Renal pelvis (tissue), 12 donors: ENCODE measurements at places on chromosomes 1 and 21. TPM values are rescaled to one million over a fixed set of nuclear protein-coding genes. Genes with fewer than 3 reads are reported as not detected.

- no peak for DNase-seq
Measured at GRCh38 chr1:38498686-38499085, 360.9 kb downstream of the RRAGC start.

GRCh38 chr1:156944848-156945247 is 24.4 kb downstream of the LRRC71 start:
- no peak for DNase-seq

DNA sequence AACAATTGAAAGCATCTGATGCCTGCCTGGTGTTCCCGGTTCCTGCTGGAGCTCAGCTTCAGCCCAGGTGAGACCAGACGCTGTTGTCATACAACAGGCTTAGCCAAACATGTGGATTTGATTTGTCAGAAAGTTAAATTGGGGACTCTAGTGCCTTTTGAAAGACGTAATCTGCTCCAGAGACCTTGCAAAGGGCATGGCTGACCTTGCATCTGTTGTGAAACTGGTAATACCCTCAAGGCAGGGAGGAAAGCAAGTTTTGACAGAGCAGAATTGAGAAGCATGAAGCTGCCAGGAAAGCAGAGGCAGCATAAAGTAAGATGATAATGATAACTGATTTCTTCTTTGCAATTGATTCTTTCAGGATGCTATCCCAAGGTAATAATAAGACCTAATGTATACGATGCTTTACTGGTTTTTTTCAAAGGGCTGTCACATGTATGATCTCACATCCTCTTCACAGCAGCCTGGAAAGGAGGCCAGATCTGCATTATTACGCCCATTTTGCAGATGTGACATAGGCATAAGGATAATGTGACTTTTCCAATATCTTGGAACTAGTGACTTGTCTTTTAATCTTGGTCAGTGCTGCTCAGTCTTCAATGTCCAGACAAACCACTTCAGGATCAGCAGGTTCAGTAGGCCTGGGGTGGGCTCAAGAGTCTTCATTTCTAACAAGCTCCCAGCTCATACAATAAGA is 24.7 kb upstream of the CNN3 start:
- DNase-seq, result no peak

Gene PLEKHA6
- 55.8 TPM for polyA plus RNA-seq

Gene COL16A1
- 59.0 TPM for polyA plus RNA-seq
